ENCODE measurements at places on chromosomes 1 and 21.

GRCh38 chr1:14517841-14518180 is 80.7 kb upstream of the KAZN start:
- DNase-seq: no peak

GRCh38 chr1:190328361-190328760 is 149.3 kb downstream of the BRINP3 start:
- no peak for DNase-seq

- peak; percentile 32 for DNase-seq
These were observed 5.3 kb downstream of the ATP2B4 start for GRCh38 chr1:203631946-203632345.

GRCh38 chr1:247494767-247495166 is 36.9 kb upstream of the OR2B11 start:
- no peak for DNase-seq

DNA sequence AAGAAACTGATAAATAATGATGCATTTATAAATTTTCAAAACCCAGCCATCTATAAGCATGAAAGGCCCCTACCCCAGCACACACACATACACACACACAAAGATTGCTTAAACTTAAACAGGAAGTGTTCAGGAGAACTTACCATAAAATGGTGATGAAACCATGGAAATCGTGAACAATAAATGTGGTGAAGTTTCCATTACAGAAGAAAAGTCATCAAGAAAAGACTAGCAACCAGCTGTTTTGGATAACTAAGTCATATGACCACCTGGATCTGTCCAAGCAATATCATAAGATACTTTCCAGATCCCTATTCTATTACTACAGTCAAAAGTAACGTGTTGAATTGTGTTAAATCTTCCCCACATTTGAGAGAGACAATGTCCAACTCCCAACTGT is 24.1 kb downstream of the RGS5 start:
- no peak for DNase-seq

GRCh38 chr1:228061411-228062084 is 21.0 kb upstream of the ARF1 start:
- DNase-seq: no peak

- no peak for DNase-seq
These were observed 266.2 kb downstream of the FOXD2 start for GRCh38 chr1:47703981-47704596.

DNA sequence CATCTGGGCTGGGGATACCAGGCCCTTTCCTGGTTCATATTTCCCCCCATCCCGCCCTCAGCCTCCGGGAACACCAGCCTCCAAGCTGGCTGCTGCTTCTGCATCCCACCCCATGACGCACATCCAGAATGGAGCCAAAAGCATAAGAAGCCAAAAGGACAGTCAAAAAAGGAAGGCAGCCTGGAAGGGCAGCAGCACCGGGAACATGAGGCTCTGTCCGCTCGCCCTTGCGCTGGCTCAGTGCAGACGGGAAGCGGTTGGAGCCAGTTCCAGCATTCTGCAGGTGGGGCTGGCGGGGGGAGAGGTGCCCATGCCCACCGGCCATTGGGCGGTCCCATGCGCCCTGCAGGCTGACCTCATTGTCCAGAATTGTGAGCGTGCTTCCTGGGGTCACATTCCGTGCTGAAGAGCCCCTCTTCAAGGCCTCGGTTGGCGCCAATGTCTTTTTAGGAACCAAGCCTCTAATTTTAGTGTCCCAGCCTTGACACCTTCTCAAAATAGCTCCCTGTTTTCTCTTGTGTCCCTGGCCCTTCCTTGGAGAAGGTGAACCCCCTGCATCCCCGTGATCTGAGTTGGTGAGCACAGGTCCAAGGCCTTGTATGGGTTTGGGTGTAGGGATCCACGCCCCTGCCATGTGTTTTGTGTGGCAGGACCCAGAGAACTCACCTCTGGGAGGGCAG is 28.4 kb upstream of the NPPB start:
- no peak for DNase-seq

- DNase-seq: no peak
These were observed 125.3 kb upstream of the DNAH14 start for GRCh38 chr1:224804220-224804619.

DNA sequence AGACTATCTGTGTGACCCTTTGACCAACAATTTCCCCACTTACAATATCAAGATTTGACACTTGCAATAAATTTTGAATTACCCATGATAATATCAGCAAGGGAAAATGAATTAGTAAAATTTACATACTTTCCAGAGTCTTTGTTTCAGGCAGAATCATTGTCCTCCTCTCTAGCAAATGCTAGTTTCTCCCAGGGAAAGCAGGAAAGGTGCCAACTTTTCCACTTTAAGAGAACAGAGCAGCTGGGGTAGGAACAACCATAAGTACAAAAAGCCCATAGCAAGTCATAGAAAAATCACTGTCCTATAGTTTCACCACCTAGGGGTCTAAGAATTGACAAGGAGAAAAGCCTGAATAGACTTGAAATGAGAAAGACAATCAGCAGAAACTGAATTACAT is 67.1 kb upstream of the GUCA2B start:
- no peak for DNase-seq

- no peak for DNase-seq
These were observed 1352.9 kb downstream of the NCAM2 start for GRCh38 chr21:22351076-22351475.

GRCh38 chr1:195909061-195909460 is 699.2 kb downstream of the KCNT2 start:
- DNase-seq: no peak

GRCh38 chr21:37848721-37849490 is 67.4 kb downstream of the KCNJ6 start:
- DNase-seq: no peak

- no peak for DNase-seq
These were observed at the start of gene NLRP3 for GRCh38 chr1:247415423-247416361. Gene NLRP3 (plus strand): TSS chr1:247416173. CDS start chr1:247418801, 2,628 bp downstream.

- DNase-seq: no peak
These were observed 48.0 kb downstream of the ACTN2 start for GRCh38 chr1:236734141-236734765.

DNA sequence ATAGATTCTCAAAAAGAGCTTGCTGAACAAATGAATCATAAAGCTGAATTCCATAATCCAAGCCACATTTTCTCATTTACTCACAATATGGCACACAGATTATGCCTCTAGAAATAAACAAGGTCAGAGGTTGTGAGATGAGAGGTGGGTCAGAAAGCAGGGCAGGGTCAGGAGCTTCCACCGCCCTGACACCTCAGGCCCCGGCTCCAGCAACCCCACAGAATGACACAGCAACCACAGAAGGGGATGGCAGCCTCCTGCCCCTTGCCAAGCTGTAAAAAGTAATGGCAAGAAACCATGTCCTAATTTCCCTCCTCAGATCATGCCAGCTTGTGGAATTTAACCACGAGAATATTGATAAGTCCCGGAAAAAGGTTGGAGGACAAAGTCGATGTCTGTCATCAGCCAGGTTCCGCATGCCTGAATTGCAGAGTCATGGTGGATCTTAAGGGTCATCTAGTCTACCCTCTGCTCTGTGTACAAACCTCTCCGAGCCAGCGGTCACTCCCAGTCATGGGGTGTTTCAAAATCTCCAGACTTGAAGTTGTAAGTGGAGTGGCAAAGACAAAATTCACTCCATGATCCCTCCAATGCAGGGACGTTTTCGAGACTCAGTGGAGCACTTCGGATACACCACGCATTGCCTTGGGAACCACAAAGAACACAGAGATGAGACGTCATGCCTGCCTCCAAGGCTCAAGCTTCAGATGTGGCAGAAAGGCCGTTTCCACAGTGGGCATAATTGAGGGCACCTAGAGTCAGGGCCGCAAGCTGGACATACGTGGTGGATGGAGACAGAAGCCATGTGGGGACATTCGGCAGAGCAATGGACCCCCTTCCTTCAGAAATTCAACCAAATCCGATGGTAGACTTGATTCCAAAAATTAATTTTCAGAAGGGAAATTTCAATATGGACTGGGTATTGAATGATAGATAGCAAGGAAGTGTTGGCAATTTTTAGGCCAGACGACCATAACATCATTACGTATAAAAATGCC is 254.0 kb downstream of the TOMM20 start:
- DNase-seq: no peak

DNA sequence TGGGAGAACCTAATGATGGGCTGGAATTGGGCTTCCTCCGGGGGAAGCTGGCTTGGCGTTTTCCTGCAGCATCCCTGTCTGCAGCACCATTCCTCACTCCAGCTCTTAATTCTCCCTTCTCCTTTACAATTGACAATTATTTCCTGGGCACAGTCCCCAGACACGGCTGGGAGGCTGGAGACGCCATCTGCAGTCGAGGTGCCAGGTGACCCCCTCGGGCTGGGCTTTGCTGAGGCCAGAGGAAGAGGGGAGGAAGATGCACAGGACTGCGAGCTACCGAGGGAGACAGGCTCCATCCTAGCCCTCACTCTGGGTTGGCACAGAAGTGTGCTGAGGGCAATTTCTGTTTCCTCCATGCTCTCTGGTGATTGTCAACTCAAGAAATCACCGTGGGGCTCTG is 453.8 kb downstream of the PTPRU start:
- DNase-seq: no peak

GRCh38 chr21:15422783-15423182 is 307.0 kb upstream of the USP25 start:
- no peak for DNase-seq

DNA sequence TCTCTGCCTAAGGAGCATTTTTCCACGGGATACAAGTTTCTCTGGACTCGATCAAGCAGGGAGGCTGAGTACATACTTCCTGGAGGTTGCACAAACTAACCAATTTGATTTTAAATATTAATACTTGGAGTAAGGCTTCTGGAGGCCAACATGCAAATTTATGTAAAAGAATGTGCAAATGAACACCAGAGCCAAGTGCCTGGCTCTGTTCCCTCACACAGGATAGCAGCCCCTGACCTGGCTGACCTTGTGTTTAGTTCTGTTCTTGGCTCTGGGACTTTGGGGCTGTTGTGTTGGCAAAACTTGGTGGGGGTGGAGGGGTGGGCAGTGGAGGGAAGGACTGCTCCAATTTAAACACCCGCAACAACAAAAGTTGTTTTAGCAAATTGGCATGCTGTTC is 34.2 kb downstream of the CNIH3 start:
- no peak for DNase-seq

GRCh38 chr1:8194481-8195227 is 123.3 kb upstream of the SLC45A1 start:
- DNase-seq: peak; percentile 28

- no peak for DNase-seq
These were observed 58.8 kb upstream of the C1orf115 start for GRCh38 chr1:220631238-220631815.

All from NCI-H2029 (cell line).